ENCODE measurements at places on chromosomes 3 and 15.

DNA sequence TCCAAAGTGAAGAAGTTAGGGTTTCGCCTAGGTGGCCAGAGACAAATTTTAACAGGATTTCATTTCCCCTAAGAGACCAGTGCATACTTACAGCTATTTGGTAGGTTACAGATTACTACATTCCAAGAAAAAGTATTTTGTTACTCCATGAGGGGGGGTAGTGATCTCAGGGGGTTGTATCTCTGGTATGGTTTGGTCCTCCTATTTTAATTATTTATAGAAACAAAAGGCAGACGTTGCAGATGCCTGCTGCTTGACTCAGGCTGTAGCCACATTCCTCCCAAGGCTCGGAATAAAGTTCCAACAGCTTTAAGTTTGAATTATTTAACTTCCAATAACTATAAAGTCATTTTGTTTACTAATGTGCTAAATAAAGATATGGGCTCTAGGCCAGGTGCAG, 1.3 kb upstream of the TRIM59 start:
- no peak for DNase-seq

DNA sequence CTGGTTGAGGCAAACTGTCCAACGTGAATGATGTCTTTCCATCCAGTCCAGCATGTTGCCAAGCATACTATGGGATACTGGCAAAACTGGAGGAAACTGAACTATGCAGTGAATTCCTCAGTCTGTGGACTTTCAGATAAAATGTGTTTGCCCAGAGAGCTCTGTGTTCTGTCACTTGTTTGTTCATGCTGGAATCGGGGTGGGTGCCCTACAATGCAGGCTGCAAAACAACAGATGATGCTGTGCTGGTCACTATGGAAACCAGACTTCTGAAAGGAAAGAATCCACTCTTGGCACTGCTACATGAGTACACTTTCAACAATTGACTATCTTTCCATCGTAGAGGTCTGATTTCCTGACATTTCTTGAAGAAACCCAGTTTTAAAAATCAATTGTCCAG, 272.5 kb upstream of the ARHGEF26 start:
- no peak for DNase-seq

- DNase-seq, result no peak
Measured at GRCh38 chr3:177811112-177811511, 613.8 kb upstream of the TBL1XR1 start.

- no peak for DNase-seq
Measured at GRCh38 chr3:37123292-37123691, 51.1 kb downstream of the LRRFIP2 start.

DNA sequence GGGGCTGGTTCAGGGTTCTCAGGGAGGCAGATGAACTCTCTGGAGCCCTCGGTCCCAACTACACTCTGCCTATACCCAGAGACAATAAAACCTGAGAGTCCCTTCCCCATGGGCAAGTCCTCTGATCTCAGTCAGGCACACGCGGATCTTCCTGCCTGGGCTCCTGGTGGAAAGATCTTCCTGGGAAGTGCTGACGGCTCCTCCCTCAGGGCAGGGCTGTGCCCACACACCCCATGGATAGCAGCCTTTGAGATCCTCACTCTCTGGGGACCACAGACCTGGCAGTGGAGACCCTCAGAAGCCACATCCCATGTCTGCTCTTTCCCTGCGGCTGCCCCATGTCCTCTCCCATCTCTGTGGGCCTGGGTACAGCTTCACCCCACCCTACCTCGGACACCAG, 10.4 kb downstream of the SH2D7 start:
- no peak for DNase-seq

DNA sequence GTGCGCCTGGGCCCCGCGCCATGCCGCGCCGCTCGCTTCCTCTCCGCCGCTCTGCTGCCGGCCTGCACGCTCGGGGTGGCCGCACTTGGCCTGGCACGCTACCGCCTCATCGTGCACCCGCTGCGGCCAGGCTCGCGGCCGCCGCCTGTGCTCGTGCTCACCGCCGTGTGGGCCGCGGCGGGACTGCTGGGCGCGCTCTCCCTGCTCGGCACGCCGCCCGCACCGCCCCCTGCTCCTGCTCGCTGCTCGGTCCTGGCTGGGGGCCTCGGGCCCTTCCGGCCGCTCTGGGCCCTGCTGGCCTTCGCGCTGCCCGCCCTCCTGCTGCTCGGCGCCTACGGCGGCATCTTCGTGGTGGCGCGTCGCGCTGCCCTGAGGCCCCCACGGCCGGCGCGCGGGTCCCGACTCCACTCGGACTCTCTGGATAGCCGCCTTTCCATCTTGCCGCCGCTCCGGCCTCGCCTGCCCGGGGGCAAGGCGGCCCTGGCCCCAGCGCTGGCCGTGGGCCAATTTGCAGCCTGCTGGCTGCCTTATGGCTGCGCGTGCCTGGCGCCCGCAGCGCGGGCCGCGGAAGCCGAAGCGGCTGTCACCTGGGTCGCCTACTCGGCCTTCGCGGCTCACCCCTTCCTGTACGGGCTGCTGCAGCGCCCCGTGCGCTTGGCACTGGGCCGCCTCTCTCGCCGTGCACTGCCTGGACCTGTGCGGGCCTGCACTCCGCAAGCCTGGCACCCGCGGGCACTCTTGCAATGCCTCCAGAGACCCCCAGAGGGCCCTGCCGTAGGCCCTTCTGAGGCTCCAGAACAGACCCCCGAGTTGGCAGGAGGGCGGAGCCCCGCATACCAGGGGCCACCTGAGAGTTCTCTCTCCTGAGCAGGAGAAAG, 951 bp downstream of the GPR62 start:
- peak; percentile 42 for DNase-seq

DNA sequence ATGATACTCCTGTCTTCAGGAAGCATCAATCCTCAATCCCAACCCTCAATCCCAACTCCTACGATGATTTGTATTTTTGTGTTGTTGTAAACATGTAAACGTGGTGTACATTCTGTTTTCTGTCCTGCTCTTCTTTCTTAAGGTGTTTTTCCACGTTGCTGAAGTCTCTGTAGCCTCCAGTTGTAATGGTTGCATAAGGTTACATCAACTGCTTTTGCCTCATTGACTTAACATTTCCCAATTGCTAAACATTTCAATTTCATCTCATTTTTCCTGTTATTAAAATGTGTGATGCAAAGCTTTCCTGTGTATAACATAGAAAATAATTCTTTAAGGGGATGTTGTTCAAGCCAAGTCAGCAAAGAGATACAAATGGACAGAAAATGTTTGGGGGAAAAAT, 33.4 kb downstream of the HRH1 start:
- no peak for DNase-seq
